ENCODE measurements at places on chromosomes 6 and 20.

GRCh38 chr6:144500892-144501291 lies 215.8 kb downstream of the UTRN start:
- DNase-seq = no peak

DNA sequence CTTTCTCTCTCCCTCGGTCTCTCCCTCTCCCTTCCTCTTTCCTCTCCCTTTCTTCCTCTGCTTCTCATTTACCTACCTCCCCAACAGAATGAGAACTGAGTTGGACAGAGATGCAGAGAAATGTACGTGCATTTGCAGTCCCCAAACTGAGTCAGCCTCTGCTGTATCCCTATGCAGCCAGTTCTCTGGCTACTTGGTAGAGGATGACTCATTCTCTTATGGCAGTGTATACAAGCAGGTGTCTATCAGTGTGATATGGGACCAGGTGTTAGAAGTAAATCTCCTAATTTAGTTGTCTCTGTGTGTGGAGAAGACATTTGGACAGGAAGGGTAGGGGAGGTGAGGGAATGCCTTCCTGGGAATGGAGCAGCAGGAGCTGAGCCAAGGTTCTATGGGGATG lies 470.8 kb downstream of the CD109 start:
- DNase-seq = no peak

DNA sequence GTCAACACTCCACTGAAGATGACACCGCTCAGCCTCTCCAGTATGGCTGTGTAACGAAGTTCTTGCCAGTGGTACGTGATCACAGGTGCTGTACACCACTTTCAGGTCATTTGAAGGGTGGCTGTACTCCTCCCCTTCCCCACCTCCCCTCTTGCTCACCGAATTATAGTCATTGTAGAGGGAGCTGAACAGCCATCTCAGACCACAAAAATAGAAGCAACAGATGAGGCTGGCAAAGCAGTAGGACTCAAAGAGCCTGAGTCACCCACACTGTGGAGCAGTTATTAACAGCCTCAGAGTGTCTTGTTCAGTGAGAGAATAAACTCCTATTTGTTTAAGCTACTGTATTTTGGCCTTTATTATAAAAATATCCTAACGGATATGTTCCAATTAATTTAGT lies 192.5 kb upstream of the MCHR2 start:
- no peak for DNase-seq

DNA sequence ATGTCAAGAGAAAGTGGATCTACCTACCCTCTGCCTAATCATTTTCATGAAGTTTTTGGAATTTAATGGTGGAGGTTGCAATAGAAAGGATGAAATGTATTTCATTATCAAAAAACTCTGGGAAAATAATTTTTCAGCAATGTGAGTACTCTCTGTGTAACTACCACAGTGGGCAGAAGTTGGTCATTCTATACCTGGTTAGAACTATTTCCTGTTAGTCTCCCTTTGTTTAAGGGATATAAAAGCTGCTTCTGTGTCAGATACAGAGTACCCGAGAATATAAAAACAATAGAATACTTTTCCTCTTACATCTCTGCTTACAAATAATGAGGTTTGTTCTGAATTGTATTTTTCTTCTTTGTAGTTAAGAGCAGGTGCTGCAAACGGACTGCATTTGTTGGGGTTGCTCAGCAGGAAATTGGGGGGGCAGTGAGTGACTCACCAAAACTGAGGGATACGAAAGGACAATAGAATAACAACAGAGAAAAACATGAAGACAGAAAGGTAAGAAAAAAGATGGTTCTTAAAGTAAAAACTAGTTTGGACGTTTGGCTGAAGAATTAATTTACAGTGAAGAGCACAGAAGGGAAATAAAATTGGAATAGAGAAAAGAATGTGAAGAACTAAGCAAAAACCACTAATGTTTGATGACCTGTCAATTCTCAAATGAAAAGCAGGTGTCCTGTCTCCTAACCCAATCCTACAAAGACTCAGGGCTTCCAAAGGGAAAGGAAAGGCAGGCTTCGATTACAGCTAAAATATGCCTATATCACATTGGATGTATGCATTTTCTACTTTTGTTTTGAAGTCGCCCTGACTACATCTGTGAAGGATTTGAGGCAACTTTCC lies 703.1 kb downstream of the RFPL4B start:
- DNase-seq = no peak

DNA sequence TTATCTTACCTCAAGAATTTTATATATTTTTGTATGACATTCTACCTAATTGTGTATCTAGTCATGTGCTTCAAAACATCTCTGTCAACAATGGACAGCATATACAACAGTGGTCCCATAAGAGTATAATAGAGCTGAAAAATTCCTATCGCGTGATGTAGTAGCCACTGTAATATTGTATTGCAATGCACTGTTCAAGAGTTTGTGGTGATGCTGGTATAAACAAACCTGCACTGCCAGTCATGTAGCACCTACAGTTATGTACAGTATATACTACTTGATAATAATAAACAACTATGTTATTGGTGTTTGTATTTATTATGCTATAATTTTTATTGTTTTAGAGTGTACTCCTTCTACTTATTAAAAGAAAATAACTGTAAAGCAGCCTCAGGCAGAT lies 672.7 kb downstream of the CD109 start:
- DNase-seq = no peak

DNA sequence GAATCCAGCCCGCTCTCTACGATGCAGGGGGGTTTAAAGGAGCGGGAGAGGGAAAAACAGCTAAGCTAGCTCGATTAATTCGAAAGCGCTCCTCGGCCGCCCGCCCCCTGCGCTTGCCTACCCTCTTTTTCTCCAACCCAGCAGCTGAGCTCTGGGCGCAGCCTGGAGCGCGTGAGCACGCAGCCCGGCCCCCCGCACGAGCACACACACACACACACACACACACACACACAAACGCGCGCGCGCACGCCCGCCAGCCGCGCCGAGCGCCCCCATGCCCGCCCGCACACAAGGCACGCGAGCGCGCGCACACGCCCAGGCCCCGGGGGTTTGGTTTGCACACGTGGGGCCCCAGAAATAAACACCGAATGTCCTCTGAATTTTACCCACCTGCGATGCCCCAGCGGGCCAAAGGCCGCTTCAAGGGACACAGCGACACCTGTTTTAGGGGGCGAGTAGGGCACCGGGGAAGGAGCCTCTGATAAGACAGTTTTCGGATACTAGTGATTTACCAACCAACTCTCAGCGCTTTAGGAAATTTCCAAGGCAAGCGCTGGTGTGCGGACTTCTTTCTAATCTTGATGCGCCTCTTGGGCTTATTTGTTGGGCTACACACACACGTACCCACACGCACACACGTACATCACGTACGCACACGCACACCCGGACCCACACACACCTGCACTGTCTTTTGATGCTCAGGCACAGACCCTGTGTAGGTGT lies 802 bp upstream of the NRN1 start:
- no peak for DNase-seq

GRCh38 chr20:17743677-17744076 lies 43.9 kb downstream of the BANF2 start:
- DNase-seq = no peak

- no peak for DNase-seq
Measured at GRCh38 chr6:161487694-161488093, 213.8 kb upstream of the AGPAT4 start.

Measured in CD8-positive, alpha-beta memory T cell (primary cell).